Anterior cingulate cortex (tissue), 58 donors: ENCODE measurements at places on chromosomes 3 and 15.

DNA sequence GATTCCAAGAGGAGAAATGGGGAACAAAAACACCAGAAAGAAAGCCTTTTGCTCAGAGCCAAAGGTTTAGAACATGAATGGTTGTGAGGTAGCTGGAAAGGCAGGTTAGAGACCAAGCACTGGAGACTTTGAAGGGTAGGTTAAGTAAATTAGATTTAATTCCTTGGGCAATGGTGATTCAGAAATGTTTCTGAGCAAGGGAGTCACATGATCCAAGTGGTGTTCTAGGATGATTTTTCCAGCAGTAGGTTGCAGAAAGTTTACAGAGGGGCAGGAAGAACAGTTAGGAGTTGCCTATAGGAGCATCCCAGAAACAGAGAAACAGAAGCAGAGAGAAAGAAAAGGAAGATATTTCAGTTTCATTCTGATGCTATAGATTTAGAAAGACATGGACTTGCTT is 139.8 kb downstream of the WDR76 start:
- DNase-seq: no peak

DNA sequence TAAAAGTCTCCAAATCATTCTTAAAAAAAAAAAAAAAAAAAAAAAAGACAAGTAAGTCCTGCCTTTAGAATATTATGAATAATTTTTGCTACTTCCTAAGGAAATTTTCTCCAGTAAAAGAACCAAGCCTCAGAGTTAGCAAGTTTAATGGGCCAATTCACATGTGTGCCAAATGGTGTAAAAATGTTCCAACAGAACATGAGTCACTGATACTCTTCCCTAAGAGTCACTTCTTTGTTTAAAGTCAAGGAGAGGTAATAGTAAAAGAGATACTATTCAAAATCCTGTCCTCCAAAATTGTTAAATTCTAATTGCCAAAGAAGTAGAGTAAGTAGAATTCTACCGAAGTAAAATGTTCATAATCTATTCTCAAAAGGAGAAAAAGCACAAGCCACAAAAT is 17.7 kb upstream of the CPA3 start:
- DNase-seq: no peak

GRCh38 chr3:74001436-74001835 is 376.7 kb upstream of the PDZRN3 start:
- DNase-seq: no peak

GRCh38 chr15:78302579-78303312 is 3.3 kb upstream of the SKIC8 start:
- no peak for DNase-seq

GRCh38 chr3:169083163-169083562 is 580.3 kb downstream of the MECOM start:
- DNase-seq: no peak

DNA sequence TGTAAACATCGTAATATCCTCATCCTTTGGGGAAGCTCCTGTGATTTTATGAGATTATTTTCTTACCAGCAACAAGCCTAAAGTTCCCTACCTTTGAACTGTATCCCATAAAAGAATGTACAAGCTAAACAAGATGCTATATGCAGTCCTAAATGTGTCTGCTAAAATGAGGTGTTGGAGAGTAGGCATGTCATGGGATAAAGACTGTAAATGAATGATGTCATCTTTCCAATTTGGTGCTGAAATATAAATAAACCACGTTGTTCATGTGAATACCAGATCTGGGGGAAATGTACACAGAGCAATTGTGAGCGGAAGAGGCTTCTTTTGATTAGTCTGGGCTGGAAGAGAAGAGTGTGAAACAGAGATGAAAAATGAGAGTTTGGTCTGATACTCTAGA is 214.9 kb upstream of the WNT5A start:
- DNase-seq: no peak

- DNase-seq: no peak
Measured at GRCh38 chr3:193346259-193346658, 32.3 kb downstream of the ATP13A5 start.

DNA sequence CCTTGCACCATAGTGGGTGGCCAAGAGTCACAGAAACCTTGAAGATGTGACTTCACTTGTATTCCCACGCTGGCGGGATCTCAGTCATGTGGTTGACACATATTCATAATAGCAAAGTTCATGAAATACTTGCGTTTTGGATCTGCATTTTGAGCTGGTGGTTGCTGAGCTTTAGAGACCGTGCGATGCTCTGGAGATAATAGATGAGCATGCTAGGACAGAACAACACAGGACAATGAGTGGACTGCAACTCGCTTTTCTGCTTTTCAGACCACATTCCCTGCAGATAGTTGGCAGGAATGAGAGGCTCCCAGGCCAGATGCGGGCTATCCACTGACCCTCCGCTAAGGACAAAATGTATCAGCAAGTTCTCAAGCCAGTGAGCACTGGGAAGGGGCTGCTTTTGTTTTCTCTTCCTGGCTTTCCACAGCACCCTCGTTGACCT is 13.8 kb upstream of the STARD5 start:
- DNase-seq: no peak

DNA sequence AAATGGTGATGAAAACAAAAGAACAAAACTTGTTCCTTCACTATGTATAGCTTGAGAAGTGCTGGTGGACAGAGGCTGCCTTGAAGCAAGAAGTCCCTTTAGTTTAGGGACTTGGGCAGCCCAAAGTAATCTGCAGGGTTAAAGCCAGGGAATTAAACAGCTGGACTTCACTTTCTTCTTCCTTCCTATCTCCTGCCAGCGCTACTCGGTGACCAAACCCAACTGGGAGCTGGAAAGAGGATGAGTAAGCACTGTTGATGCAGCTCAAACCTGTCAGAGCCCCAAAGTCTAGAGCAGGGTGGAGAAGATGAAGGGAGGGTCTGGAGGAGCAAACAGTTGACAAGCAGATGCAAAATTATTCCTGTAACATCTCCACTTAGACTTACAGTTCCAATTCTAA is 73.1 kb upstream of the FBN1 start:
- no peak for DNase-seq

- DNase-seq: no peak
Measured at GRCh38 chr15:35810007-35810406, 264.0 kb upstream of the DPH6 start.

GRCh38 chr3:140078940-140079339 is 144.0 kb downstream of the CLSTN2 start:
- no peak for DNase-seq

- no peak for DNase-seq
Measured at GRCh38 chr3:97827741-97828471, 6.1 kb downstream of the CRYBG3 start.

DNA sequence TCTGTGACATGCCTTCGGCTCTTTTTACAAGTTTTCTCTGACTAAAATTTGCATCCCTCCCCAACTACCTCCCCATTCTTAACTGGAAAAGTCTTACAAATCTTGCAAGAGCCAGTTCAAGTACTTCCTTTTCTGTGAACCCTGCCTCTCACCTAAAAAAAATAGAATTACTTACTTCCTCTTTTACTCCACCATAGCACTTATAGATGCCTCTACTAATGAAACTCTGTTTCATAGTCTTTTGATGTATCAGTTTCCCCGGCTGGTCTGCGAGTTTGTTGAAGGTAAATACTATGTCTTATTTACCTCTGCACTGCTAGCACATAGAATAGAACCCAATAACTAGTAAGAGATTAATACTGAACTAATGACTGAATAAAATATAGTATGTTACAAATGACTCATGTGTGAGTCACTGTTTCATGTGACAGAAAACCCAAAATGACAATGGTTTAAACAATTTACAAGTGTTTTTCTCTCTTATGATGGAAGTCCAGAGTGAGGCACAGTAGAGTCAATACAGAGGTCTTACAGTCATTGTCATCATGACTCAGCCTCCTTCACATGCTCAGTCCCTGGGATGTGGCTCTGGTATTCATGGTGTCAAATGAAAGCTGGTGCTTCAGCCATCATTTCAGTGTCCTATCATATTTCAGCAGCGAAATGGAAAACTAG is 393.5 kb downstream of the RSL24D1 start:
- DNase-seq: no peak

DNA sequence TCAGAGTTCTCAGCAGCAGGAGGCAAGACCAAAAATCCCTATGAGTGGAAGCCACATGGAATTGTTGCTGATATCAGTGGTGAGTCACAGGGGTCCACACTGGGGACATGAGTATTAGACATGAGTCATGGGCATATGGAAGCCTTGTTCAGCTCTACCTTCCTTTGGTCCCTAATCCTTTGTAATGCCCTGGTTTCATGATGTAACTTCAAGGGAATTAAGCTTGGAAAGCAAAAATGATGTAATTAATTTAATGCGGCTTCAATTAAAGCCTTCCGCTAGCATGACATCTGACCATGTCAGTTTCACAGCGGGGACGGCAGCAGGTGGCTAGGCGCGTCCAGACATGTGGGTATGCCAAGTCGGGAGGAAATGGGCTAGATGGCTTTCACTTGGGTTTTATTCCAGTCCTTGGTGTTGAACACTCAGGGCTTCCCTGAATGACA is 176.1 kb upstream of the RGMA start:
- no peak for DNase-seq

DNA sequence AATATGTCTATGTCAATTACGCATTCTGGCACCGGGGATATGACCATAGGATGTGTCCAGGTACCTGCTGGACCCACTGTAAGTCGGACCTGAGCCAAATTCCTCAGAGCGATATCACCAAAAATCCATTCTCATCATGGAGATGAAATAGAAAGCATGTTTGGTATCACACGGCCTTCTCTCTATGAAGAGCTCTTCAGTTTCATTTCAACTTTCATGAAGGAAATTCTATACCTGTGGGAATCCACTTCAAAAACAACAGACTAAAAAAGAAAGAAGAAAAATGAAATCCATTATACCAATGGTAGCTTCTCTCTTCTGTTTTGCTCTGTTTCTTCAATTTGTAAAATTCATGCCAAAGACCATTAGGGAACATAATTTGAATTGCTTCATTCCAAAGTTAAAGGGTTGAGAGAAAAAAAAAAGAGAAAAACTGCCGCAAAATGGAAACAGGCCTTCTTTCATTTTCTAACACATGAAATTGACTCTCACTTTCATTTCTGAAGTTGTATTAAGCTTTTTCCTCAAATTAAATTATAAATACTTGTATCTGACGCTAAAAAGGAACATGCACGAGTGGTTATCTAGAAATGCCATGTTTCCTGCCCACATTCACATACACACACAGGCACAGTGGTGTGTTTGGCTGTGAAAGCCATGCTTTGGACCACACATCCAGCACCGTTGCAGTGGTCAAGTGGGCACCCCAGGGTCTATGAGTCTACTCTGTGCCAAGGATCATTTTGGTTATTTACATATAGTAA is 46.9 kb upstream of the DIPK2A start:
- no peak for DNase-seq

DNA sequence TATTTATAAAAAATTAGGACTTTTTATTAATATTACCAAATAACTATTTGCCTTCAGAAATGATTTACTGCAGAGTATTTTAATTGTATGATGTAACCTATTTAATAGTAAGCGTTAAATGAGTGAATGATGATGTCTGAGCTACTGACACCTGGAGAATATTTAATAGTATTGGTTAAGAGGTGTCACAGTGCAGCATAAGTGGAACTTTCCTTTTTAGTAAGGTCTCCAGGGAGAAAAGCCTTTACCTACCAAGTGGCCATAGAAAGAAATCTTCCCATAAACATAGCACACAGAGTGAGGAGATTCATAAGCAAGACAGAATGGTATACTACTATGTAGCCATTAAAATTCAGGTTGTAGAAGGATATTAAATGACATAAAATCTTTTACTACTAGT is 441.7 kb downstream of the TBL1XR1 start:
- DNase-seq: no peak

DNA sequence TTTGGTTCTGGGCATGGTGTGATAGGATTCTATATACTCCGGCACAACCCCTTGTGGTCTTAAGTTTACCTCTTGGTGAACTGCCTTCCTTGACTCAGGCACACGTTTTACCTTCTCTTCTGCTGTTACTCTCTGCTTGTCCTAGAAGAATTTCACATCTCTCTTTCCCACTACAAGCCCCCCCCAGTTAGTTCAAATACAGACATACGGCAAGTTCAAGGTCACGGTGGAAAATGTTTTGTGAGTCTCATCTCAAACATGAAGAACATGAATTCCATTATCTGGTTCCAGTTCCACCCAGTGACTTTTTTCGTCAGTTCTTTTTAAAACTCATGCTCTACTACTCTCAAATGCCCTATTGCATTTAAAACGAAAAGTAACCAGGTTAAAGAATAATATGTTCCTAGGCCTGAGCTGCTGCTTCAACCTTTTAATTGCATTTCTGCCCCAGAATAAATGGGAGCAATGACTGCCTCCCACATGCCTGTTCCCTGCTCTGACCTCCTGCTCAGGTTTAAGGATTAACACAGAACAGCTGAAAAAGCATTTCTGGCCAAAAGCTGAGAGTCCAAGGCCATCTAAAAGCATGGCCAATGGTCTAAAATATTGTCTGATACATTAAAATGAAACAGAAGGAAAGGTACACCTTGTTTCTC is 132.8 kb downstream of the OSBPL10 start:
- DNase-seq: no peak

- DNase-seq: no peak
Measured at GRCh38 chr3:18745472-18745871, 320.3 kb upstream of the SATB1 start.

DNA sequence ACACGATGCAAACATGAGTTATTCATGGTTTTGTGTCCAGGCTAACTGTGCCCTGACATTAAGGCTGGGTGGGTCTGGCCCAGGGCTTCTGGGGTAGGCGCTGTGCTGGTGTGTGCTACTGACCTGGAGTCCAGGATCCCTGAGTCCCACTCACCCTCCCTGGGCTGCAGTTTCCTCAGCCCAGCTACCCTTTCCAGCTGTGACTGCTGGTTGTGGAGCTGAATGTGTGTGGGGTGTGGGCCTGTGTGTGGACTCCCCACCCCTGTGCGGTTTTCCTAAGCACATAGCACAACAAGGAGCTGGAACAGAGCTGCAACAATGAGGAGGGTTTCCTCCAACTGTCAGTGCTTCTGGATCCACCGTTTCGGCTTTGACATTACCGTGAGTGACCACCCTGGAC is 38.0 kb downstream of the SMAD3 start:
- DNase-seq: no peak

DNA sequence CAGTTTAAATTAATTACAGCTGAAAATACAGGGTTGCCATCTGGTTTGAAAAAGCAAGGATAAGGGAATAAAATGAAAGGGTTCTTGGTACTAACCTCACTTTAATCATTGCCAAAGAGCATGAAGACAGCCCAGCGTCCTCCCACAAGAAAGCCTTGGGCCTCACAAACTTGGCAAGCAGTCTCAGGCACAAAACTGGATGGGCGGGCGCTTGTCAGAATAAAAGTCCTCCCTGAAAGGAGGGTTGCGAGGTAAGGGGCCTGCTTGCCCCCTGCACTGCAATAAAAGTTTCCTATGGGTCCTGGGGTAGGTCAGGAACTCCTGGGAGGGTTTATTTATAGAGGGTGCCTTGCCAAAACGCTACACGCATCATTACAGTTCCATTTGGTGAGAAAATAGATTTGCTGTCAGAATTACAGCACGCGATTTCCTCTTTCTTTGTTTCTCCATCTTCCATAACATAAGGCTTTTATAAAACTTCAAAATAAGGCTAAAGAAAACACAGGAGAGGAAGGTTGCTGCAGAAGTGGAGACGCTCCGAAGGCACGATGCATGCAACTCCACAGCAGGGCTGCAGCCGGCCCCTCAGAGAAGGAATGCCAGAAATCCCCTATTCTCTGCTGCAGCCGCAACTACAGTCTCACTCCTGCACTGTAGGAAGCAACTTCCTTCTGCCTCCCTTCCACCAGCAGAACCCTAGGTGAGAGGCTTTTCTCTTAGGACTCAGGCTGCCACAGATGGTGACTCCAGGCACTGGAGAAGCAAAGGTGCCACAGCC is 61.3 kb downstream of the VGLL4 start:
- peak; percentile 74 for DNase-seq

- no peak for DNase-seq
Measured at GRCh38 chr3:47890126-47890827, 87.3 kb downstream of the DHX30 start.
